ENCODE measurements at places on chromosomes 2 and 18.

GRCh38 chr2:179467111-179467510 lies 202.5 kb upstream of the SESTD1 start:
- DNase-seq: no peak

DNA sequence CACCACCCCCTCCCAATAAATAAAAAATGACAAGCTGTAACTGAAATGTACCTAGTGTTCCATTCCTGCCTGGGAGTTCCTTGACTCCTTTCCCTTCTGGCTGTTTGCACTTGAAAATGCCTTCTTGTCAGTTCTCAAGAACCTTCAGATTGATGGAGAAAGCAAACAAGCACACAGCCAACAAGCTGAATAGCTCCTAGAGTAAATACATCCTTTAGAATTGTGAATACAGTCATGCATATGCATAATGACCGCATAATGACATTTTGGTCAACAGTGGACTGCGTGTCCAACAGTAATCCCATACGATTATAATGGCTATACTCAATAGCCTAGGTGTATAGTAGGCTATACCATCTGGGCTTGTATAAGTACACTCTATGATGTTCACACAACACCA lies 97.0 kb downstream of the LYPD6 start:
- no peak for DNase-seq

DNA sequence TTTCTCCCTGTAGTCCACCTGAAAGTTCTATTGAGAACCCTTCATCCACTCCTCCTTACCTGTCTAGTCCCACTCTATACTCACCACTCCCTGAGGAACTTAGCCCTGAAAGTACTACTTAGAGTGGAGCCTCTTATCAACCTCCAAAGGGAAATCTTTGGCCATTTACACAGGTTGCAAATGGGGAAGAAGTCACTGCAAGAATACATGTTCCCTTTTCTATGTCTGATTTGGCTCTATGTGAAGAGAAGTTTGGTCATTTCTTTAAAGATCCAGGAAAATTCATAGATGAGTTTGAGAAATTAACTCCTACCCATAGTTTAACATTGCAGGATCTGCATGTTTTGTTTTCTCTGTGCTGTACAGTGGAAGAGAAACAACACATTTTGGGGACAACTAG lies 22.9 kb upstream of the MGAT4A start:
- no peak for DNase-seq

DNA sequence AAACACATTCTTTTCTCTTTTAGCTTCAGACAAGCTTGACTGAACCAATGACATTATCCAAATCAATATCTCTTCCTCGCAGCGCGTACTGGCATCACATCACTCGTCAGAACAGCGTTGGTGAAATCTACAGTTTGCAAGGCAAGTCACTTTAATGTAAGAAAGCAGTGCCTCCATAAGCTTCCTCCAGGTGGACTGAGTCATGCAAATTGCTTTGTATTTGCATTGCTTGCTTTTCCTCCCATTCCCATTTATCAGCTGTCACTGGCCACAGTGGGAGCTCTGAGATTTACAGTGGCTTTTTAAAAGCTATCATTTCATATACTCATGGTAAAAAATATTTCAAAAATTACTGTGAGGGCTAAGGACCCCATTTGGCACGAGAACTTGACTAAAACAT lies 189.9 kb downstream of the CD226 start:
- DNase-seq: no peak

DNA sequence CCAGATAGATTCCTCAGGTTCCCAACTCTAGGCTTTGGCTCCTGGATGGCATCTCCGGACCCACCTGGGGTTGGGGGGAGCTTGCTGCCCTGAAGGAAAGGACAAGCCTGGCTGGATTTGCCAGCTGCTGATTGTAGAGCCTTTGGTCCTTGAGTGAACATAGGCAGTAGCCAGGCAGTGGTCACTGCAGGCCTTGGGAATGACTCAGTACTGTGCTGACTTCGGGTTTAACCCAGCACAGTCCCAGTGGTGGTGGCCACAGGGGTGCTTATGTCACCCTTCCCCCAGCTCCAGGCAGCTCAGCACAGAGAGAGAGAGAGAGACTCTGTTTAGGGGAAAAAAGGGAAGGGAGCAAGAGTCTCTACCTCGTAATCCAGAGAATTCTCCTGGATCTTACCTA lies 27.7 kb upstream of the ACTR2 start:
- no peak for DNase-seq

GRCh38 chr18:45777393-45777792 lies 48.1 kb upstream of the SIGLEC15 start:
- DNase-seq: no peak

All from cortex of kidney (tissue), 1 donor.